ENCODE measurements at places on chromosomes 12 and 14.

DNA sequence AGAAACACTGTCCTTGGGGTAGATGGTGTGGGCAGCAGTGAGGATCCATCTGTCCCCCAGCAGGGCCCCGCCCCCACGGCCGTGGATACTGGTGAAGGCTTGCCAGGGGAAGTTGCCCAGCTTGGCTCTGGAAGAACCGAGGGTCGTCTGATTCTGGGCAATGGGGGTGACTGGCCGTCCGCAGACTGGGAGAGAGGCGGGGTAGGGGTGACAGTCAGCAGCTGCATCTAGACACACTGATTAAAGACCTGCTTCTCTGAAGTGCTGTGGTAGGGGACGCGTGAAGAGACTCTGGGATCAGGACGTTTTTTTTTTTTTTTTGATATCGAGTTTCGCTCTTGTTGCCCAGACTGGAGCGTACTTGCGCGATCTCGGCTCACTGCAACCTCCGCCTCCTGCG is 4.7 kb upstream of the C1R start:
- no peak for DNase-seq

- DNase-seq, result no peak
These were observed 41.6 kb downstream of the RNF34 start for GRCh38 chr12:121441555-121441954.

- DNase-seq, result no peak
These were observed 61.9 kb upstream of the MAX start for GRCh38 chr14:65164068-65164824.

DNA sequence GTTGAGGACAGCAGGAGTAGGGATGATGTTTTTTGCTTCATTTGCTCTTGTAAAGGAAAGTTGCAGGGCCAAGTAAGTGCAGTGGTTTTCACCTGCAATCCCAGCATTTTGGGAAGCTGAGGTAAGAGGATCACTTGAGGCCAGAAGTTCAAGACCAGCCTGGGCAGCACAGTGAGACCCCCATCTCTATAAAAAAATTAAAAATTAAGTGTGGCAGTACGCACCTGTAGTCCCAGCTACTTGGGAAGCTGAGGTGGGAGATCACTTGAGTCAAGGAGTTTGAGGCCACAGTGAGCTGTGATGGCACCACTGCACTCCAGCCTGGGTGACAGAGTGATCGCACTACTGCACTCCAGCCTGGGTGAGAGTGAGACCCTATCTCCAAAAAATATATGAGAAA is 10.8 kb downstream of the DPF3 start:
- DNase-seq, result no peak

DNA sequence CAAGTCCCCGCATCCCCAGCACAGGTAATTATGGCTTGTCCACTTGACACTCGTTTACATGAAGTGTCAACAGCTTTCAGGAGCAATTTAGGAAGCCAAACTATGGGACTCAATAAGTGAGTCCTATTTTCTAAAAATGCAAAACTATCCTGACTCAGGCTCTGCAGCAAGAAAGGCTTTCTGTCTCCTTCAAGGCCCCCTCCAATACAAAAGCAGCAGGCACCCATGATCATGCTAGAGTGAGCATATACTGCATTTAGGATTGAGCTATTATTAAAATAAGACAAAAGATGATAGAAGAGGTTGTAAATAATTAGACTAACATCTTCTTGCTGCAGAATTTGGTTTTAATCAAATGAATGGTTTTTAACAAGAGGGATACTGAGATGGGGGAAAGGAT is 3.2 kb downstream of the SIX6 start:
- no peak for DNase-seq

DNA sequence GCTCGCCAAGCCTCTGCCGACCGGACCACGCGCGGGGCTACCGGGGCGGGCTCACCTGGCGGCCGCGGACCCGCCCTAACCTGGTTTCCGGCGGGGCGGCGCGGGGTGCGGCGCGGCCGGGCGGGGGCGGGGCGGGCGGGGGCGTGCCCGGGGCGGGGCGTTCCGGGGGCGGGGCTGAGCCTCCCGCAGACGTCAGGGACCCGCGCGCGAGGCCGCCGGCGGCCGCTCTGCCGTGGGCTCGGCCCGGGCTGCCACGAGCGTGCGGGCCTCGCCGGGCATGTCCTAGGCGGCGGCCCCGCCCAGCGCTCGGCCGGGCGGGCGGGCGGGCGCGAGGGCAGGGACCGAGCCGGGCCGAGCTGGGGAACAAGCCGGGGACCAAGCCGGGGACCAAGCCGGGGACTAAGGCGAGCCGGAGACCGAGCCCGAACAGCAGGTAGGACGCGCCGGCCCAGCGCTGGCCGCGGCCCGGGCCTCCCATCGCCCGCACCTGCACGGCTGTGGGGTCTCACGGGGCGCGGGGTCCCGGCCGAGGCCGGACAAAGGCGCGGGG is at the start of gene CEP170B:
TSS of gene CEP170B (plus strand) at position 188 of the 550 bp plus-strand sequence. CDS start 3,183 bp downstream, outside the sequence.
- DNase-seq, result no peak

DNA sequence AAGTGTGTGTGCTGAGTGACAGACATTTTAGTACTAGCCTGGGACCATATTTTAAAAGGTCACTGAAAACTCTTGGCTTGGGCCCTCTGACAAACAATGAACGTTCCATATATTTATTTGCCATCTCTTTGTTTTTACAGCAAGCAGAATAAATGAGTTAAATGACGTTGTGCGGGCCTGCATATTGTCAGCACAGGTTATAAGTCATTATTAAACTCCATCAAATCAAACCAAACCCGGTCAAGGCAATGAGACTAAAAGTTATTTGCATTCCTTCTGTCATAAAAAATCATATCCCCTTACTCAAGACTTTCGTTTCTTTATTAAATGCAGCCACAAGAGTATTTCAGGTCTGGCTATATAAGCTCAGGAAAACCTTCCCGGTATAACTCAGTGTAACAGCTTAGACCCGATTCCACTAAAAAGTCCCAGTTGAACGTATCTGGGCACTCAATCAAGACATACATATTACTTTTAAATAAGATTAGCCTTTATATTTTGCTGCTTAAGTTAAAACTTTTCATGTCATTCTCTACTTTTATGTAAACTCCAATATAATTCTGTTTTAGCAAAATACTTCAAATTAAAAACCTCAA is 84.9 kb downstream of the DICER1 start:
- DNase-seq, result no peak

- DNase-seq, result no peak
These were observed 17.6 kb downstream of the CALCOCO1 start for GRCh38 chr12:53709671-53710070.

All from CD8-positive, alpha-beta T cell (primary cell).